NCI-H446 treated with DMSO at 0.1 percent for 48 hours (cell line): ENCODE measurements at places on chromosomes 6 and 20.

- DNase-seq: no peak
These were observed 714 bp downstream of the AIF1 start for GRCh38 chr6:31615748-31616147.

- DNase-seq: no peak
These were observed 12.4 kb downstream of the PEDS1 start for GRCh38 chr20:50141018-50141675.

DNA sequence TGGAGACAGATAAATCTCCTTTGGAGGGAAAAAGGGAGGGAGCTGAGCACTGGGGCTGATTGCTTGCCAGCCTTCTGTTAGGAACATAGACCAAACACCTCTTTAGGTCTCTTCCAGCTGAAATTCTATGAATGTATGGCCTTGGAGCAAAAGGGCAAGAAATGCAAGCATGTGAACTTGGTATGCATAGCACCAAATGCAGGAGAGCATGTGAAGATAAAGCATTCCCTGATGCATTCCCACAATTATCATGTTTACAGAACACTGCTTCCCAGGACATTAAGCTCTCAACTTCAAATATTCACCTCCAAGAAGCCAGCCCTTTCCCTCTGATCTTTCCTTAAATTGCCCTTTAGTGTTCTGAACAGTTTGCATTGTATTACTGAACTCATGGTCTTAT, 15.6 kb downstream of the RIPOR2 start:
- no peak for DNase-seq

DNA sequence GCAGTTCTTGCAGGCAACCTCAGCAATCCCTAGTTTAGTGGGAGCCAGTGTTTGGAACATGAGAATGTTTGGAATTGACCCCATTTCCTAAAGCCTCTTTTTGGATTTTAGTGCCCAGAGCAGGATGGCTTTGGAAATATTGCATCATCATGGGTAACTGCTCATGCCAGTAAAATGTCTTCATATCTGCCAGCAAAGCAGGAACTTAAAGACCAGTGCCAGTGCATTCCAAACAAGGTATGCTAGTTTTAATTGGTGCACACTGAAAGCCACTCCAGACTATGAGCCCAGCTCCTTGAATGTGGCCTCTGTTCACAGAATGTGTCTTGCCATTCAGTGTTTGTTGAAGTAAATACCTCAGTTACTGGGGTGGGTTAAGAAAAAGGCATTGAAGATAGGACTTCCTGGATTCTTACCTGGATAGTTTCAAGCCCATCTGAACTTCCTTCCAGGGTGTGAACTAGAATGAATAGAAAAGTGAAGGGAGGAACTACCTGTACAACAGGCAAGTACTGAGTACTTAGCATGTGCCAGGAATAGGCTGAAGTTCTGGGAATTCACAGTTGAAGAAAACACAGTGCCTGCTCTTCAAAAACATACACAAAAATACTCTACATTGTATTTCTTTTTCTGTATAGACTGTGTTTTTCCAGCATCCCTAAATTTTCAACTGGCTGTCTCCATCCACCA, 70.5 kb downstream of the COL19A1 start:
- DNase-seq: peak; percentile 57

DNA sequence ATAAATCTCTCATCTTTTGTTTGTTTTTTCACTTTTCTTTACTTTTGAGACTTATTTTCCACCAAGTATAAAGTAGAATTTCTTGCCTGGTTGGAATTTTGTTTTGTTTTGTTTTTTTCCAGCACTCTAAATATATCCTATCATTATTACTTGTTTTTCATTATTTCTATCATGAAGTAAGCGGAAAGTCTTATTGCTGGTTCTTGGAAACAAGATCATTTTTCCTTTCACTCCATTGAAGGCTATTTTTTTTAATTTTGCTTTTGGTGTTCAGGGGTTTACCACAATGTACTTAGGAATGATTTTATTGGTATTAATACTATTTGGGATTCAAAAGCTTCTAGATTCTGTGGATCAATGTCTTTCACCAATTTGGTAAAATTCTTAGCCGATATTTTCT, 190.1 kb downstream of the LAMA2 start:
- no peak for DNase-seq

GRCh38 chr6:135324531-135324930, 143.4 kb downstream of the MYB start:
- DNase-seq: no peak

DNA sequence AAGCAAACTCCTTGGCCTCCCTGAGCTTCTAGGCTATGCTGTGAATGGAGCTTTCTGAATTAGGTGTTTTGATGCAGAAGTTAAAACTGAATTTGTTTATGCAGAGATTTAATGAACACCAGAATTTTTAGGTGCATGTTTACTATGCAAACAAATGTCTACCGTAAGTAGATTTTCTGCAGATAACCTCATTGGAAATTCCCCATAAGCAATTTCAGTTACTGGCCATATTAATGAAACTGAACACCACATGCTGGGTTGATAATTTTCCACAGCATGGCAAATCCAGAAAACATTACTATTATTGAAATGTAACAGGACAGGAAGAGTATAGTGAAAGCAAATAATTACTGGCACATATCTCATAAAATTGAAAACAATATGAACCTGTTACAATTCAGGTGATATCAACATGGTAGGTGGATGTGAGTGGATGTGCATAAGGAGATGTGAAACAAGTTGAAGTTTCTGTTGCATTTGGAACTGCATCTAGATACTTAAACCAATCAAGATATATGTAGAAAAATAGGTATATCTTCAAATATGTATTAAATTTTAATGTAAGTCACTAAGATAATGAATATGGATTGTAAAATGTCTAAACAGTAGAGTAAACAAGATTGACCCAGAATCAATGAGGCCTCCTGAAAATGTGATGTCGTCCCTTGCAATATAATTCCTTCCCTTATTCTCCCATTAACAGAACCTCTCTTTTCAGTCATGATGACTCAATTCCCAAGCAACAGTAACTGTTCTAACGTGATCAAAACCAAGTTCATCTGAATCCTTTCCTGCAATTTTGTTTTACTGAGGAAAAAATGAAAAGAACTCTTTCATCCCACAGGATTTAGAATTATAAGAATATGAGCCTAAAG, 11.0 kb downstream of the PTCHD4 start:
- DNase-seq: no peak

- peak; percentile 58 for DNase-seq
These were observed 343.8 kb upstream of the MMS22L start for GRCh38 chr6:97626671-97627441.

- DNase-seq: no peak
These were observed 35.4 kb downstream of the MAN1A1 start for GRCh38 chr6:119313937-119314884.

DNA sequence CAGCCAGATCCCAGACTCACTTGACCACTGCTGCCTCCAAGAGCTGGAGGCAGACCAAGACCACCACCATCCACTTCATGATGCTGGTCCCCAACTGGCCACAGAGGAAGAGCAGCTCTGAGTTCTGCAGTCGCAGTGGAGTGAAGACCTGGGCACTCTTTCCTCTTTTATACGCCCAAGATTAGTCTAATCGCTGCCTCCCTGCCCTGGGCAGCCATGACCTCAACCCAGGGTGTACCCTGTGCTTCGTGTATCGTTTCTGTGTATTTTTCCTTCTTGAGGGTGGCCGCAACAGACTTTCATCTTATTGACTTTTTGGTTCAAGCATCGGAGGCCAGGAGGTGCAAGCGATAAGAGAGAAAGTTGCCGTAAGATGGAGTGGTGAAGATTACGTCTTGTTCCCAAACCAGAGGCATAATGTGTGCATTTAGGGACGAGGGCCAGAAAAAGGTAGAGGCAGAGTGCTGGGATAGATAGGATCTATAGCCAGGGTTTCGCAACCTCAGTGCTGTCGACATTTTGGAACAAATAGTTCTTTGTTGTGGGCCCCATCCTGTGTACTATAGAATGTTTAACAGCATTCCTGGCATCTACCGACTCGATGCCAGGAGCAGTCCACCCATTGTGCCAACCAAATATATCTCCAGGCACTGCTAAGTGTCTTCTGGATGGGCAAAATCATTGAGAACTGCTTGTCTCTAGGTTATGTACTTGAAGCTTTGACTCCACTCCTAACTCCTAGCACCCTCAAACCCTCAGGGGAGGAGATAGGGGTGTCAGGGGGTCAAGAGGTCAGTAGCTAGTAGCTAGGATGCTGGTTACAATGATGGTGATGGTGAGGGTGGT, at the start of gene PGC:
PGC (minus strand) TSS at position 142 of the 846 bp plus-strand sequence; CDS start at position 79, 63 bp downstream.
- no peak for DNase-seq

- no peak for DNase-seq
These were observed at the start of gene MTHFD1L for GRCh38 chr6:150865406-150866146. Gene MTHFD1L, plus strand, starts transcription at chr6:150865702. Its CDS starts 121 bp downstream, at chr6:150865823.

- DNase-seq: no peak
These were observed 182.4 kb downstream of the MCHR2 start for GRCh38 chr6:99811636-99812035.

GRCh38 chr6:130322673-130323268, 43.0 kb upstream of the TMEM200A start:
- DNase-seq: peak; percentile 13

DNA sequence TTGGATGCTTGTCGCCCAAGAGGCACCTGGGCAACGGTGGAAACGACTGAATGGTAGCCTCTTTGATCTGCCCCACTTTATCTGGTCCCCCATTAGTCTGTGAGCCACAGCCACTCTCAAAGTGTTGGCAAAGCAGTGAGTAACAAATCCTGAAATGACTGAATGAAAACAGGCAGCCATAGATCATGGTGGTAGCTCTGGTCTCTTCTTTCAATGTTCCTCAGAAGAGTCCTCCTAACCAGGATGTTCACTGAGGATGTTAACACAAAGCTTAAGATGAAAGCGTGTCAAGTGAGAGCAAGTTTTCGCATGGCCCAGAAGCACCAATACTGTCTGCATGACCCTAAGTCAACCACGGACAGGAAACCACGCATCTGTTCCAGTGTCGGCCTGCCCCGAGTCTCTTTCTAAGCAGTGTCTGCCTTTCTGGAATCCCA, 107.3 kb downstream of the IRF4 start:
- no peak for DNase-seq

GRCh38 chr6:95767897-95768463, 190.6 kb downstream of the MANEA start:
- no peak for DNase-seq

- DNase-seq: no peak
These were observed 1.8 kb upstream of the HLA-DQB1 start for GRCh38 chr6:32668226-32668747.

- DNase-seq: no peak
These were observed 10.9 kb downstream of the C6orf132 start for GRCh38 chr6:42131531-42131930.

DNA sequence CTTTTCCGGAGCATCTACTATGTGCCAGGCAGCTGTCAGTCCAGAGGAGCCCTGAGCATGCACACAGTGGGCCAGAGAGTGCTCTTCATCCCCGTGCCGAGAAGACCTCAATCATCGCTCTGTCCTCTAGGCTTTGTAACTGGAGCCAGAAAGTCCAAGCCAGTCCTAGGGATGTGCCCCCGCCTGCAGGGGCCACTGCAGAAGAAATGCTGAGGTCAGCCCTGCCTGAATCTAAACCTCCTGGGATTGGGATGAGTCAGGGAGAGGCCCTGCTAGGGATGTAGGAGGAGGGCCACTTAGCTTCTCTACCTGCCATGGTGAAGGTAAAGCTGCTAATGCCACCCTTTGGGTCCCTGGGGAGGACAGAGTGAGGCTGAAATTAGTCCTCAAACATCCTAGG, 146.8 kb downstream of the CDC5L start:
- DNase-seq: no peak

DNA sequence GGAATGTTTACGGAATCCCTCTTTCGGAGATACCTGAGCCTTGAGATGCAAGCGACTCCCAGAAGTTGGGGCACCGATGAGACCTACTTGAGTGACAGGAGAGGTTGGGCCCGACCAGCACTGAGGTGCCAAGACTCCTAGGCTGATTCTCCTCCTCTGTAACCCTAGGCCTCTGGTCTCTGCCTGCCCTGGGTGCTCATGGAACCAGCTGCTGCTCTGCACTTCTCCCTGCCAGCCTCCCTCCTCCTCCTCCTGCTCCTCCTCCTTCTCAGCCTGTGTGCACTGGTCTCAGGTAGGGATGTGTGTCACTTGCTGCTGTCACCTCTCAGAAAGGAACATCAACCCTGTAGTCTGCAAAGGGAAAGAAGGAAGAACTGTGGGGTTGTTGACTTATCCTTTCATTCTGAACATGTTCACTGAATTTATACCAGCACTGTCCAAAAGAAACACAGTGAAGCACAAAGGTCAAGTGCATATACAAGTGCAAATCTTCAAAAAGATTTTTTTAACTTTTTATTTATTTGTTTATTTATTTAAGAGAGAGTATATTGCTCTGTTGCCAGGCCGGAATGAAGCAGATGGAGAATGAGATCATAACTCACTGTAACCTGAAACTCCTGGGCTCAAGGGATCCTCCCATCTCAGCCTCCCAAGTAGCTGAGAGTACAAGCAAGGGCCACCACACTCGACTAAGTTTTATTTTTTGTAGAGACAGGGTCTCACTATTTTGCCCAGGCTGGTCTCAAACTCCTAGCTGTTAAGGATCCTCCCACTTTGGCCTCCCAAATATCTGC, 913 bp downstream of the BTN2A2 start:
- peak; percentile 54 for DNase-seq

GRCh38 chr6:71460933-71461332, 172.3 kb downstream of the OGFRL1 start:
- DNase-seq: no peak

DNA sequence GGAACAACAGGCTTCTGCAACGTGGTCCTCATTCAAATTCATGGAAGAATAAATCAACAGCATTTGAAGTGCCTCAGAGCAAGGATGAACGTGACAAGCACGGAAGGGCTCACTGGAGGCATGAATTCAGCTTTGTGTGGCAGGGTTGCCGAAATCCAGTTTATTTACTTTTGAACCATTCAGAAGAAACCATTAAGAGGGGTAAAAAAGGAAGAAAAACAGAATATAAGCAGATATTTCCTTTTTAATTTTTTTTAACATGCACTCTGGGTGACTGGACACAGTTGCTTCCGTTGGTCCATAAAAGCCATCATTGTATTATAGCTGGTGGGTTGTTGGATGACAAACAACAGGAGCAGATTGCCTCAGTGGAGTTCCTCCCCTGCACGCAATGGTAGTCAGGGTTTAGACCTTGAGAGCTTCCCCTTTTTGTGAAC, 17.3 kb upstream of the SNRPB2 start:
- DNase-seq: no peak
